Activated CD8-positive, alpha-beta T cell treated with anti-CD3 and anti-CD28 coated beads for 36 hours (primary cell): ENCODE measurements at places on chromosomes 3 and 15. TPM values are rescaled to one million over a fixed set of nuclear protein-coding genes. Genes with fewer than 3 reads are reported as not detected.

GRCh38 chr3:177642042-177642803 is 444.9 kb upstream of the TBL1XR1 start:
- no peak overlapping the region for H3K4me3 ChIP-seq
- no peaks in the 10 kb centered on the region for H3K36me3 ChIP-seq
- peaks cover 55% of the 10 kb centered on the region for H3K4me1 ChIP-seq
- H3K27ac ChIP-seq, result peak overlapping the region; percentile 66
- DNase-seq, result peak; percentile 25

DNA sequence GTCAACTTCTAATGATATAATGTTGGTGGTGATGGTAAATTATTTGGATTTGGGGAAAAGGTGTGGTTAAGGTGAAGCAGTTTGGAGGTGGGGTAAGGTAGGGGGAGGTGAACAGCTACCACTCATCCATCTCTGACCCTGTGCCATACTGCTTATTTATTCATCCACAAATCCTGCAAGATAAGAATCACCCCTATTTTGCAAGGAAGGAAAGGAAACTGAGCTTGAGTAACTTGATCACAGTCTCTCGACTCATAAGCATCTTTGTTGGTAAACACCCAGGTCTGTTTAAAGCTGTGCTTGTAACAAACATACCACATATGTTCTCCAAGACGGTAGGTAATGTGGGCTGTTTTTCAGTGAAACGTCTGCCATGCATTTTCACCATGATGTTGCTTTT is 67.3 kb downstream of the PTPRG start:
- H3K4me1 ChIP-seq, result no peaks in the 10 kb centered on the region
- H3K4me3 ChIP-seq, result no peak overlapping the region
- no peaks in the 10 kb centered on the region for H3K36me3 ChIP-seq
- no peak overlapping the region for H3K27ac ChIP-seq
- peaks cover 3% of the 10 kb centered on the region for H3K27me3 ChIP-seq

- no peak for DNase-seq
- H3K36me3 ChIP-seq, result no peaks in the 10 kb centered on the region
- no peaks in the 10 kb centered on the region for H3K4me1 ChIP-seq
- H3K27me3 ChIP-seq, result no peaks in the 10 kb centered on the region
- no peak overlapping the region for H3K27ac ChIP-seq
- no peak overlapping the region for H3K4me3 ChIP-seq
These were observed 53.7 kb upstream of the INO80 start for GRCh38 chr15:41169781-41170180.

DNA sequence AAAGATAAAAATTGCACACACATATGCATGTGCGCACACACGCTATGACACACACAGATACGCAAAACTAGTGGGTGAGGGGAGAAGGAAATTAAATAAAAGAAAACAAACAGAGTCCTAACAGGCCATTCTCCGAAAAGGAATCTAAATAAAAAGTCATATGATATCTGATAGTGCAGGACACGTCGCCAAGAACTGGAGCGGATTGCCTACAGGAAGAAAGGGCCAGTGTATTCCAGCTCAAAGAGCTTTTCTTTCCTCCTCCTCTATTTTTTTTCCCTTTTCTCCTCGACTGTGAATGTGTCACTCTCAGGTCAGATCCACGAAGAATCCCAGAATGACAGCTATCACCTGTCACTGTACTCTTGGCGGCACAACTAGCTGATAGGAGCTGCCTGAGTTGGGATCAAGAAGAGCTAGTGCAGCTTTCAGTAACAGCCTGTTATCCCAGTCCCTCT is 157.8 kb downstream of the TIGIT start:
- no peak overlapping the region for H3K4me3 ChIP-seq
- H3K36me3 ChIP-seq, result no peaks in the 10 kb centered on the region
- H3K4me1 ChIP-seq, result peaks cover 13% of the 10 kb centered on the region
- H3K27me3 ChIP-seq, result peaks cover 1% of the 10 kb centered on the region

The CYP19A1 gene
- not detected for total RNA-seq
